NCI-H460 (cell line): ENCODE measurements at places on chromosomes 11 and 22. TPM values are rescaled to one million over a fixed set of nuclear protein-coding genes. Genes with fewer than 3 reads are reported as not detected.
A peak's percentile ranks its signal among the peaks of the same experiment; 100 is the strongest.

DNA sequence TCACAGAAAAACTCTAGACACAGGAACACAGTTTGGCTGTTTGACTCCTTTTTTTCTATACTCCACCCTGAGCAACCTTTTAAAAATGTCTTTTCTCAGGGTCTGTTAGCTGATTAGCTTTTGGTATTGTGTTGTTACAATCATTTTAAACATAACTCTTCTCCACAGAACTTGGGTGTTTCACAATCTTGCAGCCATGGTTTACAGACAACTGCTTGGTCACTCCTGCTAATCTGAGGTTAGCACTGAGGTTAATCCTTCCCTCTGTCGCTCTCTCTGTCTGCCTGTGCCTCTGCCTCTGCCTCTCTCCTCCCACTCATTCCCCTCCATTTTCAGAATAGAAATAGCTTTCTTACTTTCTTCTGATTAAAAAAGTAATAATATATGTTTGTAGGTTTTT lies 62.4 kb upstream of the ZBED5 start:
- no peak for DNase-seq

- no peak for DNase-seq
These were observed 323.7 kb downstream of the MIAT start for GRCh38 chr22:26981111-26981510.

- DNase-seq: no peak
These were observed 32.5 kb upstream of the IZUMO1R start for GRCh38 chr11:94271885-94272372.

DNA sequence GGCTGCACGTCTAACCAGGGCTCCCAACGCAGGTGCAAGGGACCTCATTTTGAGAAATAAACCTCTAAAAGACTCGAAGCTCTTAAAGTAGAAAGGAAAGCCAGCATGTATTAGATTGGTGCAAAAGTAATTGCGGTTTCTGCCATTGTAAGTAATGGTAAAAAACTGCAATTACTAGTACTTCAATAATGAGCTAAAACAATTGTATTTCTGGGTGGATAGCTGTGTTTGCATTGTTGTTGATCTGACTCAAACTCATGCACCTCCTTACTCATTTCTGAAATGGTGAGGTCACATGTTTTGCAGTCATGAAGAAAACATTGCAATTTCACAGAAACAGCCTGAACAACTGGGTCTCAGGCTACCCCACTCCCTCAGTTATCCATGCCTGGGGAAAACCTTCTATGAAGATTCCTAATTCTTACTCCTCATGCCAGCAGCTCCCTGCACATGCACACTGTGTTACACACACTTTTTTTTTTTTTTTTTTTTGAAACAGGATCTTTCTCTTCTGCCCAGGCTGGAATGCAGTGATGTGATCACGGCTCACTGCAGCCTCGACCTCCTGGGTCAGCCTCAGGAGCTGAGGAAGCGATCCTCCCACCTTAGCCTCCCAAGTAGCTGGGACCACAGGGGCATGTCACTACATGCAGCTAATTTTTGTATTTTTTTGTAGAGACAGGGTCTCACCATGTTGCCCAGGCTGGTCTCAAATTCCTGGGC lies 24.6 kb downstream of the VWCE start:
- no peak for DNase-seq

GRCh38 chr11:34262531-34263081 lies 95.2 kb downstream of the ABTB2 start:
- DNase-seq: no peak

DNA sequence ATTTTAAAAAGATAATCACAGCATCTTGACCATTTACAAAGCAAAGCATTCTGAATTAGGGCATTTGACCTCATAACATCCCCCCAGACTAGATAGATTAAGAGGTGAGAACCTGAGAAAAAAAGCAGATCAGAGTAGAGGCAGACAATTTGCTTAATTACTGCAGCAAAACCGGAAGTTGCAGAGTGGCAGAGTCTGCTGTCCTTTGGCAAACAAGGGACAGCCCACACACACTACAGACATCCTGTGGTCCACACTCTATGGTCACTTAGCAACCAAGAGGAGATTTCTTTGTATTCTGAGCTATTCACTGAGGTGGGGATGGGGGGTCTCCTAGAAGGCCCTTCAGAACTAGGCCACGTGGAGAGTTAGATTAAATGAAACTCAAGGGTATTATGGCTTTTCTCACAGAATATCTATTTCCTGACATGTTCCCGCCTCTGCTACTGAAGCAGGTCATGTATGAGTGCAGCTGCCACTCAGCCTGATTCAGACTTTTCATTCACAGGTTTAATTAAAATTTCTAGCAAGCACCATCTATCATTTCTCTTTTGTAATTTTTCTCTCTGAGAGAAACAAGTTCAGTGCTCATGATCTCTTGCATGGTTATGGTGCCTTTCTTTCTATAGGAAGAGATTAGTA lies 48.5 kb downstream of the SVIP start:
- DNase-seq: no peak

- no peak for DNase-seq
These were observed 31.8 kb downstream of the FAM118A start for GRCh38 chr22:45341498-45341897.

DNA sequence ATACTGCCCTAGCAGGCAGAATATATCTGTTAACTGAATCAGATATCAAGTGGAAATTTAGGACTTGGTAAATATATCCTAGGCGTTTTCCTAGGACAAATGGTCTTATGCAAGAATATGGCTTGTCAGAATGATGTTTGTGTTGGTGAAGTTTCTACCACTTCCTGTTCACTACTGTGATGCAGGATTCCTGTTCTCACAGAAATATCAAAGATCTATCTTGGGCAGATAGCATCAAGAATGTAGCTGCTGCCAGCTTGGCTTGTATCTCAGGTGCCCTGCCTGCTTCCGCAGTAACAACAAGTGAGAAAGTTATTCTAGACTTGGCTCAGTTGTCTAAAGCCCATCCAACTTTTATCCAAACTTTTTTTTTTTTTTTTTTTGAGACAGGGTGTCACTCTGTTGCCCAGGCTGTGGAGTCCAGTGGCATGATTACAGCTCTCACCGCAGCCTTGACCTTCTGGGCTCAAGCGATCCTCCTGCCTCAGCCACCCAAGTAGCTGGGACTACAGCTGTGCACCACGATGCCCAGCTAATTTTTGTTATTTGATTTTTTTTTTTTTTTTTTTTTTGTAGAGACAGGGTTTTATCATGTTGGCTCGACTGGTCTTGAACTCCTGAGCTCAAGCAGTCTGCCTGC lies 61.3 kb downstream of the PPME1 start:
- no peak for DNase-seq

- DNase-seq: no peak
These were observed 46.6 kb upstream of the MMP7 start for GRCh38 chr11:102577182-102577581.

DNA sequence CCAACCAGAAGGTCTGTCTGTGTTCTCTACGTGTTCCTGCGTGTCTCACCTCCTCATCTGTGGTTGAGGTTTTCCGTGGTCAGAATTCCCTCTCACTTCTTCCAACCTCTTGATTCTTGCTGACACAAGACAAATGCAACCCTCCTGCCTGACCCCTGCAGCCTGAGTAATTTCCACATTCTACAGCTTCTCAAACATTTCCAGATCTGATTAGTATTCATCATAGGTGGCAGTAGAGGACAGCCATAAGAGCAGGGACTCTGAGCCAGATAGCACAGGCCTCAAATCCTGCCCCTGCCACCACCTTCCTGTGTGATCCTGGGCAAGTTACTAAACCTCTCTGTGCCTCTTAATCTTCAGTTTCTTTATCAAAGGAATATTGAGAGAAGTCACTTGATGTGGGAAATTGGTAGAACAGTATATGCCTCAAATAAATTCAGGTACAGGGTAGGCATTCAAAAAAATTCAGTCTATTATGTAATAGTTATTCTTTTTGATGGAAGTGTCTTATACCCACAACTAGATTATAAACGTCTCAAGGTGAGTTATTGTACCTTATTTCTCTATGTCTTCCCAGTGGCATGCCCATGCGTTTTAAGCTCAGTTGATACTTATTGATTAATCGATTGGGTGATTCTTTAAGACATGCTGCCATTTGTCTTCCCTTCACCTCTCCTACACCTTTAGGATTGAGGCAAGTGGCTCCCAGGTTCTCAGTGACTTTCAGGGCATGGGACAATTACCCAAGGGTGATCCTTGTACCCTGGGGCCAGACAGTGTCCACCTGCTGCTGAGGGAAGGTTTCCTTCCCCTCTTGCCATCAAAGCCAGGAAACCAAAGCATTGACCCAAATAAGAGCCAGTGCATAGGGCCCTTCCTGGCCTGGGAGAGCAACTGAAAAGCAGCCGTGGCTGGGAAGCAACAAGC lies 19.6 kb downstream of the POU2AF1 start:
- no peak for DNase-seq

DNA sequence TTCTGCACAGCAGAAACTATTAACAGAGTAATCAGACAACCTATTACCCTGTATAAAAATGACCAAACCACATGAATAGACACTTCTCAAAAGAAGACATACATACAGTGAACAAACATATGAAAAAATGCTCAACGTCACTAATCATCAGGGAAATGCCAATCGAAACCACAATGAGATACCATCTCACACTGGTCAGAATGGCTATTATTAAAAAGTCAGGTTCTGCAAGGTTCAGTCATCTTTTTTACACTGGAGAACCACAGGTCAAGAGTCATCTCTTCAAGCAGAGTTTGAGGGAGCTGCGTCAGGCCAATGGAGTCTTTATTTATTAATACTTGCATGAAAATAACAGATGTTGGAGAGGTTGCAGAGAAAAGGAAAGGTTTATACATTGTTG lies 40.4 kb downstream of the RCN1 start:
- DNase-seq: no peak

- no peak for DNase-seq
These were observed at the start of gene PTGDR2 for GRCh38 chr11:60855726-60856633. Gene PTGDR2 (minus strand): TSS chr11:60855950. CDS start chr11:60853722, 2,228 bp downstream.

- peak; percentile 9 for DNase-seq
These were observed 39.3 kb upstream of the CELSR1 start for GRCh38 chr22:46576556-46577367.

DNA sequence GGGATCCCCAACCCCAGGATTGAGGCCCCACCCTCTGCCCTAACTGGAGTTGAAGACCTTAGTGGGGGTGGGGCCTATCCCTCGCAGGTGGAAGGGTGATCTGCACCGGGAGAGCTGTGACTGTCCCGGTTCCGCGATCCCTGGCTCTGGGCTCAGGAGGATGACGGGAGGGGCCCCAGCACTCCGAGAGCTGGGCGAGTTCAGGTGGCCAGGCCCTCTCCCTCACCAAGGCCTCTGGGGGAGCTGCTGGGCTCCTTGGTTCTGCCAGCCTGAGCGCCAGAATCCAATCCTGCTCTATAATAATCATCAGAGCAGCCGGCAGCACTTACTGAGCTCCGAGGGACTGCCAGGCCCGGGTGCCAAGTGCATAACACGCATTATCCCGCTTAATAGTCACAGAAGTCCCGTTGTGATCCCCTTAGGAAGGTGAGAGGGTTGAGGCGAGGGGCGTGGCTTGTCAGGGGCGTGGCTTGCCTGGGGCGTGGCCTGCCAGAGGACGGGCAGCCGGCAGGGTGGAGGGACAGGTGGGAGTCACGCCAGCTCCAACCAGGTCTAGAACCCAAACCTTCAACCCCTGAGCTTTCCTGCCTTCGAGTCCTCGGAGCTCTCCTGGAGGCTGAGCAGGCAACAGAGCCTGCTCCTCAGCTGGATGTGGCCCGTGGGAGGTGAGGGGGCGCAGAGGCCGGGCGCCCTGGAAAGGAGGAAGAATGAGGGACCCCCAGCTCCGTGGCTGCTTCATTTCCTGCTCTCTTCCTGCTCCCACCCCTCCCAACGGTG lies 7.3 kb upstream of the SYT7 start:
- DNase-seq: peak; percentile 9

DNA sequence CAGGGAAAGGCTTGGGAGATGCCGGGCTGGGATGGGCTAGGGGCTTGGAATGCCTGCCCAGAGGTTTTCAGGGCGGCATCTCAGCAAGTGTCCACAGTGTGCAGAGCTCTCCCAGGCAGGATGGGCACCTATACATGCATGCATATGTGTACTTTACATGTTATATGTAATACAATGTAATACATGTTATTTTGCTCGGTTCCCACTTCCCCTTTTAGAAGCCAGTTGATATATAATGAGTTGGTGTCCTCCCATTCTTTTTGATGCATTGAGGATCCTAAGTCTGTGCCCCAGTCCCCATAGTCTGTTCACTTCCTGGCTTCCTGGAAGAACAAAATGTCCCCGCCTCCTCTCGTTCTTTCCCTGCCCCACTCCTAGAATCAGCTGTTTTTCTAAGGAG lies 20.1 kb upstream of the EIF3D start:
- no peak for DNase-seq

DNA sequence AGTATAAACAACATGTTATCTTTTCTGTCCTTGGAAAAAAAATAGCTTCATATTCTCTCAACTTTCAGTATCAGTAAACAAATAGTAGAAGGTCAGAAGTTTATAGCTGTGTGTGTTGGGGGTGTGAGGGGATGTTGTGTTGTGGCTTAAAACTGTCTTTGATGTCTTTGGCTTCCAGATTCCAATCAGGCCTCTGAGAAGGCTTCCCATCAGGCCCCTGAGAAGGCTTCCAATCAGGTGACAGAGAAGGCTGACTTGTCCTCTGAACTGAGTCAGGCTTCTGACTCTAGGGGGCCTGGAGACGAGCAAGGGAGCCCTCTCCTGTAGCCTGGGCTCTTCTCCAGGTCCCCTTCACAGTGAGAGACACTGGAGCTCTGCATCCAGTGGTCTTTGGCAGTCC lies 9.3 kb downstream of the MTFP1 start:
- no peak for DNase-seq

DNA sequence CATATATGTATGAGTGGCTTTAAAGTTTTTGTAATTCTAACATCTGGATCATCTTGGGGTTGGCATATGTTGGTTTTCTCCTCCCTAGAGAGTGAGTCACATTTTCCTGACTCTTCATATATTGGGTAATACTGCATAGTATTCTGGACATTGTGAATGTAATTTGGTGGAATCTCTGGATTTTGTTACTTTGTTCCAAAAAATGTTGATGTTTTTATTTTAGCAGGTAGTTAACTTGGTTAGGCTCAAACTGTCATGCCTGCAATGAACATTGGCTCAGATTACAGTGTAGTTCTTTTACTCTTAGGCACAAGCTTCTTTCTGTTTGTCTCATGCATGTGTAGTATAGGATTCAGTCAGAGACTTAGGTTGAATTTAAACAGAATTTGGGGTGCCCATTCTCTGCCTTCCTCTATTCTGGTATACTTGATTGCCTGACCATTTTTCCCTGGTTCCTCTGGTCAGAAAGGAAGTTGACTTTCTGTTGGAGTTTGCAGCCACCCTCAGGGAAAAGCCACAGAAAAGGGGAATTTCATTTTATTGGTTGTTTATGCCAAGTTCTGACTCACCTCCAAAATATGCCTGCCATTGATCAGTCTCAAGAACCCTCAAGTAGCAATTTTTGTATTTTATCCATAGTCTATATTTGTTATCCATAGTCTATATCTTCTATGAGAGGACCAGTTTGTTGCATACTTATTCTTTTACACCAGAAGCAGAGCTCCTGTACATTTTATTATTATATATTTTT lies 151.7 kb downstream of the UVRAG start:
- DNase-seq: peak; percentile 0

The GNG3 gene
- total RNA-seq: 0.17 TPM in 1 of 2 replicates, not detected in the other

The SYT9 gene
- total RNA-seq: not detected in 2 replicates

The RASSF10 gene
- not detected in 2 replicates for total RNA-seq

The TCN2 gene
- 2.1 and 3.0 TPM in 2 replicates for total RNA-seq

The TNNI2 gene
- not detected in 2 replicates for total RNA-seq

The NLRP14 gene
- total RNA-seq: 0.07 and 0.23 TPM in 2 replicates

The NXPE1 gene
- total RNA-seq: not detected in 2 replicates

The PRR33 gene
- total RNA-seq: not detected in 2 replicates

The KRTAP5-10 gene
- not detected in 2 replicates for total RNA-seq

The UBQLN3 gene
- total RNA-seq: not detected in 2 replicates

The OR52I1 gene
- not detected in 2 replicates for total RNA-seq

The ALDH3B2 gene
- not detected in 2 replicates for total RNA-seq

The MAP6 gene
- 0.05 TPM in 1 of 2 replicates, not detected in the other for total RNA-seq

The OR5P2 gene
- total RNA-seq: not detected in 2 replicates

The SAC3D1 gene
- 8.6 and 10.1 TPM in 2 replicates for total RNA-seq

The GRM5 gene
- total RNA-seq: not detected in 2 replicates

The PAX6 gene
- 11.7 and 13.5 TPM in 2 replicates for total RNA-seq
